Left lung (tissue), 14 donors: ENCODE measurements at places on chromosomes 5 and 9. TPM values are rescaled to one million over a fixed set of nuclear protein-coding genes. Genes with fewer than 3 reads are reported as not detected.

- no peak for DNase-seq
Observed at GRCh38 chr5:72860499-72860898, 44.0 kb downstream of the TNPO1 start.

DNA sequence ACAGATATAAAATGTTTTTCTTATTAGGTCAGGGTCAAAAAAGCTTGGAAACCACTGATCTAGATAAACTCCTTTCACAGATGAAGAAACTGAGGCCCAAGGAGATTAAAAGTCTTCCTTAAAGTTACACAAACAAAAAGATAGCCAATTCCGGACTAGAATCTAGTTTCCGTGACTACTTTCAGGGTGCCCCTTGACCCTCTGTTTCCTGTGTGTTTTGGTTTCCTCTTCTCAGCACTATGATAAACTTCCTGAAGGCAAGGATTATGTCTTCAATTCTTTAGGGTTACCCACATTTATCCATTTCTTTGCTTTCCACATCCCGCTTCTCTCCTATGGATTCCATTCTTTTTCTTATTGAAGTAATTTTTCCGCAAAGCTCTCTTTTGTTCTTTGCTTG, 83.1 kb downstream of the ADAMTS12 start:
- DNase-seq: no peak

ISL1 gene
- 0.07 TPM for polyA plus RNA-seq

- DNase-seq: no peak
Observed at GRCh38 chr5:55037046-55037771, 13.2 kb downstream of the GZMK start.

GRCh38 chr9:121216271-121216805, 14.7 kb upstream of the RAB14 start:
- DNase-seq: no peak

- no peak for DNase-seq
Observed at GRCh38 chr9:77547106-77547730, 100.9 kb downstream of the GNA14 start.

DNA sequence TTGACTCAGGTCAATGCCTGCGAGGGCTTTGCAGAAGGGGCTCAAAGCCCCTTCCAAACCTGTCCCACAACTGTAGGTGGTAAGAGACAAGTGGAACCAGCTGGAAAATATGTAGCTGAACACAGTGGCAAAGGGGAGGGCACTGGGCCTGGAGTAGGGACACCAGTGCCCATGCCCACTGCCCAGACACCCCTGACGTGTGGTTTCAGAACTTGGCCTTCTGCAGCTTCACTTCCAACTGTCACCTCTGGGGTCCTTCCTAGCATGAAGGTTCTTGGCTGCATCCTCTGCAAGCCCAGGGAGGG, 233.1 kb upstream of the IRX1 start:
- DNase-seq: no peak

WDR38 gene
- polyA plus RNA-seq: 1.5 TPM

DNA sequence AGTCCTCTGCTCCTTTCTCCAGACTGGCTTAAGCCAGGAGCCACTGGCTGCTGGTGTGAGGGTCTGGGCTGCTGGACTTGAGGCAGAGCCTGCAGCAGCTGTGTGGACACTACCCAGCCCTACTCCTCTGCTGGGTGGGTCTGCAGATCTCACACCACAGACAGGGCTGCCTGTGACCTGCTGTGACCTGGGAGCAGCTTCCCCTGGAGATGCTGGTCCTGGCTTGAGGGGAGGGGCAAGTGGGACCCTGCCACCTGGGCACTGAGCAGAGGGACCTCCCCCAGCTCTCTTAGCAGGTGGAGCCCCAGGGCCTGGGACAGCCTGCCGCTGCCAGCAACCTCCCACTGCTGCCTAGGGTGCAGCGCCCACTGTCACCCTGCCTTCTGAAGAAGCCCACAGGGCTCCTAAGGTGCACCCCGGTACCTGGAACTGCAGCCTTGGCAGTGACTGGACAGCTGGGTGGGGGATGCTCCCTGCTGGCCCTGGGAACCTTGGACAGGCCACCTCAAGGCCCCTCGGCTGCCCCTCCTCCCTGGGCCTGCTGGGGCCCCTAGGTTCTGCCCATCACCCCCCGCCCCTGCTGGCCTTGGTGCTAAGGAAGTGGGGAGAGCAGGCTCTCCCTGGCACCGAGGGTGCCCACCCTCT, 9.1 kb downstream of the CACFD1 start:
- DNase-seq: no peak

- peak; percentile 75 for DNase-seq
Observed at GRCh38 chr9:105694848-105695581, 674 bp downstream of the TMEM38B start.

GRCh38 chr5:176384366-176384930, 4.0 kb downstream of the NOP16 start:
- DNase-seq: no peak

ANXA2R gene
- polyA plus RNA-seq: 2.3 TPM

- DNase-seq: no peak
Observed at GRCh38 chr5:39491210-39491609, 66.4 kb upstream of the DAB2 start.

NTNG2 gene
- polyA plus RNA-seq: 0.65 TPM

IFNA2 gene
- polyA plus RNA-seq: 0.13 TPM

LHX2 gene
- polyA plus RNA-seq: 0.24 TPM

GRCh38 chr5:107431536-107431935, 239.2 kb downstream of the EFNA5 start:
- no peak for DNase-seq

GRCh38 chr5:68730220-68730978, 363.4 kb upstream of the SLC30A5 start:
- peak; percentile 63 for DNase-seq

DNA sequence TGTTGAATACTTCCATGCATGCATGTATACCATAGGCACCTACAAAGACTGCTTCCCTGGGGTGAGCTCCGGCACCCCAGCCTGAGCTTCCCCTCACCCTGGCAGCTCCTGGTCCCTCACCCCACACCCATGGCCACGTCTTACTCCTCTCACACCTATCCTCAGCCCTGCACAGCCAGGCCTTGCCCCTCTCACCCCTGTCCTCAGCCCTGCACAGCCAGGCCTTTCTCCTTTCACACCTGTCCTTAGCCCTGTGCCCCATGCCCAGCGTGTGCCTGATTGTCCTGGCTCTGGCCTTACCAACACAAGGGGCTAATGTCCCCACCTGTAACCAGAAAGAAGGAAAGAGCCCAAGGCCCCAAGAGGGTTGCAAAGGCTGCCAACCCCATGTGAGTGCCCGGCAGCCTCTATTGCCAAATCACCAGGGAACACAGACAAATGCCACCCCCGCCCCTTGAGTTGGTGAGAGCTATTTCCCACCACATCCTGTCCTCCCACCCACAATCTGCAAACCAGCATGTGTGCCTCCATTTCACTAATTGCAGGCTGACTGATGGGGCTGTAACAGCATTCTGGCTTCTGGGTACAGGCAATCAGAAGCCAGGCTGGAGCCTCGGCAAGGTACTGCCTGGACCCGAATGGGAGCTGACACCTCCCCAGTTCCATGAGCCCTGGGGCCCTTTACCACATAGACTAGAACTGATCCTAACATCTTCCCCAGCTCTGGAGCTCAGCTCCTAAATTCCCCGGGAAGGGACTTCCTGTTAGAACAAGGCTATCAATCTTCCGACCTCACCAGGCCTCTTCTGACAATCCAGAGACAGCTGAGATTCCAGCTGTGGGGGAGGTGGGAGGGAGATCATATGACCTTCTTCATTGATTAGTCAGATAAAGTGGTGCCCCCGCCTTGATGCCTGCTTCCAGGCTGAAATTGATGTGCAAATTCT, 78.2 kb downstream of the FAM114A2 start:
- no peak for DNase-seq

MYMK gene
- polyA plus RNA-seq: not detected

DNA sequence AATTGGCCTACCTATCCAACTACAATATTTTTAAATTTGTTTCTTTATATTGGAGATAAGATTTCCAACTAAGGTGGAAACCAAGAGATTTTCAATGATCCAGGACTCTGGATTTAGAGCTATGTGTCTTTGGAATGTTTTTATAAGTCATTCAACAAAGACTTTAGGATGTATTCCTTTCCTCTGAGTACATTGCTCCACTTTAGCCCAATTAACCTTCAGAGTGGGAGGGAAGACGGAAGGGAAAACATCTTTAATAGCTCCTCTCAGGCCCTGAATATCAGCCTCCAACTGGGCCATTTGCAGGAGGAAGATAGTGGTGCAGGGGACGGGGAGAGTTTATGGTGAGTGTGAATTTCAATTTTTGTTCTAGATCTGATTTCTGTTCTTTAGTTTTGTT, 239.2 kb downstream of the PIK3R1 start:
- DNase-seq: no peak

DNA sequence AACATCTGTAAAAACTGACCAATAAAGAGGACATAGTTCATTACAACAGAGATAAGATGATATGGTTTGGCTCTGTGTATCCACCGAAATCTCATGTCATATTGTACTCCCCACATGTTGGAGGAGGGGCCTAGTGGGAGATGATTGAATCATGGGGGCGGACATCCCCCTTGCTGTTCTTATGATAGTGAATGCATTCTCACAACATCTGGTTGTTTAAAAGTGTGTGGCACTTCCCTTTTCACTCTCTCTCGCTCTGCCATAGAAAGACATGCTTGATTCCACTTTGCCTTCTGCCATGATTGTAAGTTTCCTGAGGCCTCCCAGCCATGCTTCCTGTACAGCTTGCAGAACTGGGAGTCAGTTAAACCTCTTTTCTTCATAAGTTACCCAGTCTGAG, 292.8 kb downstream of the SLF1 start:
- no peak for DNase-seq

GRCh38 chr5:52269401-52269800, 518.3 kb upstream of the ITGA1 start:
- DNase-seq: no peak

- DNase-seq: no peak
Observed at GRCh38 chr9:34547960-34548611, 25.3 kb upstream of the ENHO start.

DNA sequence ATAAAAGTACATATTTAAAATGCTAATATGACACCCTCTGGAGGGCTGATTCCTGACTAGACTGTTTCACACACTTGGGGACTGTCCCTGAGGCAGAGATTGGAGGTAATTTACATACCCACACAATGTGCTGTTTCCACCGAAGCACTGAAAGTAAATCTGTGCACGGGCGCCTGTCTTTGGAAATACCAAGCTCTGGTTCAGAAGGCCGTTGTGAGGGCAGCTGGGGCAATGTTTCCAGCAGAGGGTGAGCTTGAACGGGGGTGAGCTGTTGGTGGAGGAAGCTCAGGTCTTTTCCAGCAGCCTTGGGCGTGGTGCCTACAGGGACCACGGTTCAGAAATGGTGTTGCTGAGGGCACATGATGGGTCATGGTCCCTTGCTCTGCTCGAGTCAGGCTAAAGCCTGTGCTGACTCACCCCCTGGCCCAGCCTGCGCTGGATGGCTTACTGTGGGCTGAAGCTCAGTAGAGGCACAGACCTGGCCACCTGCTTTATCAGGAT, 25.8 kb upstream of the HMCN2 start:
- DNase-seq: peak; percentile 31

SLC34A1 gene
- polyA plus RNA-seq: 0.26 TPM

- no peak for DNase-seq
Observed at GRCh38 chr9:78326564-78326963, 29.6 kb downstream of the PSAT1 start.

NDUFS6 gene
- 32.6 TPM for polyA plus RNA-seq

MOB3B gene
- polyA plus RNA-seq: 15.6 TPM

GRCh38 chr5:1661311-1661710, 137.6 kb upstream of the LPCAT1 start:
- DNase-seq: no peak

GRCh38 chr5:147439254-147439653, 70.6 kb downstream of the DPYSL3 start:
- no peak for DNase-seq

DNA sequence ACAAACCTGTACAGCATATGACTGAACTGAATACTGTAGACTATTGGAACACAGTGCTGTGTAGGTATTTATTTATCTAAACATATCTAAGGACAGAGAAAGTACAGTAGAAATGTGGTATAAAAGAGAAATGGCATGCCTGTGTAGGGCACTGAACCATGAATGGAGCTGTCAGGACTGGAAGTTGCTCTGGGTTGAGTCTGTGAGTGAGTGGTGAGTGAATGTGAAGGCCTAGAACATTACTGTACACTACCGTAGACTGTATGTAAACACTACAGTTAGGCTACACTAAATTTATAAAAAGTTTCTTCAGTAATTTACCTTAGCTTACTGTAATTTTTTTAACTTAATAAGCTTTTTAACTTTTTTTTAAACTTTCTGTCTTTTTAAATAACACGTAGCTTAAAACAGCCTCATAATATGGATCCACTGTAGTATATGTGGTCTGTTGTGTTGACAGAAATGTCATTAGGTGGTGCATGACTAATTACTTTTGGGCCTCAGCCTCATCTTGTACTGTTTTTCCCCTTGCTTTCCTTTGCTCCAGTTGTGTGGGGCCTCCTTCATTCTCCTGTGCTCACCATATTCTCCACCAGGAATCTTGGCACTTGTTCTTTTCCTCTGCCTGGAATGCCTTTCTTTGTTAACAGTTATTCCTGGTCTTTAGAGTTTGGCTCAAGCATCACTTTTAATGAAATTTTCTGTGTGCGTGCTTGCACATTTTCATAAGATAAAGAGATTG, 8.8 kb downstream of the SPIN1 start:
- no peak for DNase-seq

GRCh38 chr5:140700177-140701144, at the start of gene ZMAT2:
Gene ZMAT2, plus strand, starts transcription at chr5:140700447. Its CDS starts 14 bp downstream, at chr5:140700461.
- peak; percentile 96 for DNase-seq

GRCh38 chr5:81425569-81425968, 31.6 kb upstream of the ACOT12 start:
- peak; percentile 44 for DNase-seq

ADAMTSL2 gene
- polyA plus RNA-seq: 11.0 TPM

GRCh38 chr5:63128018-63128417, 549.4 kb downstream of the LRRC70 start:
- no peak for DNase-seq

DNA sequence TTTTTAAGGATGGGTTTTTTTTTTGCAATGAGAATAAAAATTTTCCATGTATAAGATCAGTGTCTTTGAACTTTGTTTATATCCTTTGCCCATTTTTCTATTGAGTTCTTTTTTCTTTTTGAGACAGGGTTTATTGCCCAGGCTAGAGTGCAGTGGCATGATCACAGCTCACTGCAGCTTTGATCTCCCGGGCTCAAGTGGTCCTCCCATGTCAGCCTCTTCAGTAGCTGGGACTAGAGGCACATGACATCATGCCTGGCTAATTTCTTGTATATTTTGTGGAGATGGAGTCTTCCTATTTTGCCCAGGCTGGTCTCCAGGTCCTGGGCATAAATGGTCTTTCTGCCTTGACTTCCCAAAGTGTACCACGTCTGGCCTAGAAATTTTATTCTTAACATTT, 21.2 kb downstream of the GPBP1 start:
- no peak for DNase-seq

C7 gene
- 531 TPM for polyA plus RNA-seq

MAMDC4 gene
- polyA plus RNA-seq: 8.2 TPM
